Fibroblast of mammary gland (primary cell): ENCODE measurements at places on chromosomes 16 and 17.

DNA sequence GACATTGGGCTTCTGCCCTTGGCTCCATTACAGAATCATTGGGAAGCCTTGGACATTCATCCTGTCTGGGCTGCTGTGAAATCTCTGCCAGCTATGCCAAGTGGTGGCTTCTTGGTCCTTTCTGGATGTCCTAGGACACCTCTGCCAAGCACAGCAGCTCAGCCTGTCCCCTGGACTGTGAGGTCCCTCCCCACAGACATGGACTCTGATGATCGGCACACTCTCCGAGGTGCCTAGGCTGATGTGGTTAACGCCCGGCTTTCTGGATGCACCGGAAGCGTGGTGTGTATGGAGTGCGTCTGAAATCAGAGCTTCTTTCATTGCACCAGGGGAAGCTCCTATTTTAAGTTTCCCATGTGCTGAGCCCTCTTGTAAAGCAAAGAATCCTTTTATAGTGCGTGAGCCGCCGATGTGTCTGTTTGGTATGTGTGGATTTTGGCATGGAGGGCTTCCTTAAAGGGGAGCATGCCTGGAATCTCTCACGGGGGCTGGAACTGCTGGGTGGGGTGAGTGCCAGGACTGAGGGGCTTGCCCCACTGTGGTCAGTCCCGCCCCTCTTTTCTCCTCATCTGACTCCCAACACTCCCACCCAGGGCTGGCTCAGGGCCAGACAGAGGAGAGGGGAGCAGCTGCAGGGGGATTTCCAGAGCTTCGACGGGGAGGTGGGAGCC, 7.0 kb upstream of the ARHGAP23 start:
- peak; percentile 22 for DNase-seq

GRCh38 chr17:50686494-50687199, 21.1 kb downstream of the ANKRD40 start:
- DNase-seq = peak; percentile 80

DNA sequence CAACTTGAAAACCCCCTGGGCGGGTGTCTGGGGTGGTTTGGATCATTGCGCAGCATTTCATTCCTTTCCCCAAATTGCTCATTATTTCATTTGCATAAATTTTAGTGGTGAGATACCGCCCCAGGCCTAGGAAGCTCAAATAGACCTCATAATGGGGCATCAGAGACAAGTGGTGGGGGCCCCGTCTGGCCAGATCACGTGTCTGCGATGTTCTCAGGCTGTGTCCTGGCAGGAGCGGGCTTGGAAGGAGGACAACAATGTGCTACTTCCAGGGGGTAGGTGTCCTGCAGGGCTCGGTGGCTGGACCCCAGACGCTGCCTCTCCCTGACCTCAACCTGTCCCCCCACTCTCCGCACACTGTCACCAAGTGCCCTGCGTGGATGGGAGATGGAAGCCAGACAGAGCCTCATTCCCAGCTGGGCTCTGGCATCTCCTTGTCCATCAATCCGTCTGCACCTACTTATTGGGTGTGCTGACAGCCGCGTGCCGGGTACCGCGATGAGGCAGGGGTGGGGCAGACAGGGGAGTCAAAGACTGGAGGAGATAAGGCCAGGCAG, 116.9 kb downstream of the NTN1 start:
- DNase-seq = no peak

DNA sequence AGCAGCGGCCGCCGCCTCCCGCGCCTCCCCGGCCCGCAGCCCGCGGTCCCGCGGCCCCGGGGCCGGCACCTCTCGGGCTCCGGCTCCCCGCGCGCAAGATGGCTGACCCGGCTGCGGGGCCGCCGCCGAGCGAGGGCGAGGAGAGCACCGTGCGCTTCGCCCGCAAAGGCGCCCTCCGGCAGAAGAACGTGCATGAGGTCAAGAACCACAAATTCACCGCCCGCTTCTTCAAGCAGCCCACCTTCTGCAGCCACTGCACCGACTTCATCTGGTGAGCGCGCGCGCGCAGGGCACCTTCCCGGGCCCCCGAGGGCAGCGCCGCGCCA, 258 bp downstream of the PRKCB start:
- DNase-seq = no peak

DNA sequence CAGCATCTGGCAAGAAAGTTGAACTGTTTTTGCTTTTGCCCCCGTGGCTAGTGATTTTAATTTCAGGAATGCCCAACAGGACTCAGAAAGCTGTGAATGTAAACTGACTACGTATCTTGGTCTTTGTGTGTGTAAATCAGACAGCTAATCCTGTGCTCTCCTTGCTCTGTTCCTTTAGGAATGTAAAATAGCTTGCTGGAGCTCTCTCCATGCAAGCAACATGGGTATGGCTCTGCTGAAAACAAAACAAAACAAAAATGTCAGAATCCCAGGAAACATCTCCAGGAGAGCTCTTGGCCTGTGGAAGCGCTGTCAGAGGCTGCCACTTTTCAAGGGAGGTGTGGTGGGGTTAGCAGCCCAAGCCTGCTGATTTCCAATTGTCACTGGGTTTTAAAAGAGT, 161.8 kb upstream of the NOG start:
- DNase-seq = no peak

DNA sequence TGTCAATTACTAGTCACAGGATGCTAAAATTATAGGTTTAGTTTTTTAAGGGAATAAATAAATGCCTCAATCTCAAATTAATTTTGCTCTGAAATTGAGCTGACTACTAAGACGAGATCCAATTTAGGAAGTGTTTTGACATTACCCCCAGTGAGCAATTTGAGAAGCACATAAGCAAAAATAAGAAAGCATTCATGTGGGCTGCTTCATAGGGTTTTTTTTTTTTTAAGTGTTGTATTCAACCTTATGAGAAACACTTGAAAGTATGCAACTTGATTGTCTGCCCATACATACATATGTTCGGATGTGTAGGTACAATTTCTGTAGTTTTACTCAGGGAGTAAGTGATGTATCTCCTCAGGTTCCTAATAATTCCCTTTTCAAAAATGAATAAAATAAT, 77.6 kb downstream of the PRKCA start:
- DNase-seq = peak; percentile 25

GRCh38 chr17:48907713-48908046, 527 bp upstream of the UBE2Z start:
- DNase-seq = peak; percentile 65

DNA sequence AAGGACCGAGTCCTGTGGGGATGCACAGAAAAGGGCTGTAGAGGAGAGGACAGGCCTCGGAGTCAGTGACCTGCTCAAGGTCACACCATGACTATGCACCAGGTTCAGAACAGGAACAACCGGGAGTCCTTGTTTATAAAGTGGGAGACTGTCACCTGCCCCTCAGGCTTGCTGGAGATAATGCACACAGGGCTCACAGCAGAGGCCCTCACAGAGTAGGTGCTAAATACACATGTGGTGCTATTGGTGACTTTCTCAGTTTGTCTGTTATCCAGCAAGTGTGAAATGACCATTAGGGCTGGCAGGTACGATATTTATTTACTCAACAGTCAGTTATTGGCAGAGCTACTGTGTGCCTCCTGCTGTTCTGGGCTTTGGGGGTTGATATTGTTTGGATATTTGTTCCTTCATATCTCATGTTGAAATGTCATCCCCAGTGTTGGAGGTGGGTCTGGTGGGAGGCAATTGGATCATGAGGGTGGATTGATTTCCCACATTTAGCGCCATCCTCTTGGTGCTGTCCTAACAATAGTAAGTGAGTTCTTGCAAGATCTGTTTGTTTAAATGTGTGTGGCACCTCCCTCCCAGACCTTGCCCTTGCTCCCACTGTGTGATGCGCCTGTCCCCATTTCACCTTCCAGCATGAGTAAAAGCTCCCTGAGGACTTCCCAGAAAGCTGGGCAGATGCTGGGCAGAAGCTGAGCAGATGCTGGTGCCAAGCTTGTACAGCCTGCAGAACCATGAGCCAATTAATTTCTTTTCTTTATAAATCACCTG, 162.1 kb upstream of the MPHOSPH6 start:
- no peak for DNase-seq

DNA sequence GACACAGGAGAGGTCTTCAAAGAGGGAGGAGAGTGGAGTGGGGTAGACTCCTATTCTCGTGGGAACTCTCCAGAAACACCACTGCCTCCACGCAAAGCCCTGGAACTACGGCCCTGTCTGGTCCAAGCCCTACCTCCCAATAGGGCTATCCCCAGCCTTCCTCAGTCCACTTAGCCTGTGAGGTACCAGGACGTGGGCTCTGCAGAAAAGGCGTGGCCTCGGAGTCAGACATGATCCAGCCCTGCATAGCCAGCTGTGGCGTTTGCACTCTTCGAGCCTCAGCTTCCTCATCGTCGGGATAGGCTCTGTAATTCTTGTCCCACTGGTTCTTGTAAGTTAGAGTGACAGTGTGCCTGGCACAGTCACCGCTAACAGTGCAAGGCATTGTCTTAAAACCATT, 13.8 kb downstream of the ENDOV start:
- no peak for DNase-seq

DNA sequence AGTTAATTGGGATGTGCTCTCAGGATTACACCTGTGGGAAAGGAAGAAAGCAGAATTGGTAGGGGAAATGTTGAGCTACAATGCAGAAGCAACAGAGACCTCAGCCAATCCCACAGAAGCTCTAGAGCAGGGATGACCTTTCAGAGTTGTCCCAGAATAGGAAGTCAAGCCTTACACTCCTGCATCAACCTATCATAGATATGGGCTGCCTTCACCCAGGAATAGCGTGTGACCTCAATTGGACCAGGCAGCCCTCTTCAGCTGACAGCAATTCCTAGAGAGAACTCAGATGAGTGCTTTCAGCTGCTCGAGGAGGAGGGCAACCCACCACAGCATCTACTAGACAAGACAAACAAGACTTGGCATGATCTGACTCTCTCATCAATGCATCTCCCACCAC, 189.7 kb downstream of the TMEM132E start:
- no peak for DNase-seq

GRCh38 chr16:64659866-64660265, 462.0 kb downstream of the CDH11 start:
- no peak for DNase-seq

DNA sequence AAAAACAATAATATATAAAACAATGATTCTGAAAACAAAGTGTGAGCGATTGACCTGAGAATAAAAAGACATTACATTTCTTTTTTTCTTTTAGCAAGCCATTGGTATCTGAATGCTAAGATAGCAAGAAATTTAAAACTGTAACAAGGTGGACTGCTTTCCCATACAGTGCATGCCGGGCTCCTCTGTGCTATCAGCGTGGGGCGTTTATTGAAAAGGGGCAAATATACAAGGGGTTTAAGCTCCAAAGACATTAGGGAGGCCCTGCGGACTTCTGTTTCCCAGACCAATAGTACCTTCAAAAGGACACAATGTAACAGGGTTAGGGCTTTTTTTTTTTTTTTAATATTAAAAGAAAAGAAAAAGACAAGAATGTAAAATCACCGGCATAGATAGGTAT, 261.3 kb downstream of the ZFHX3 start:
- DNase-seq = no peak

- peak; percentile 56 for DNase-seq
These were observed 12.9 kb downstream of the BBS2 start for GRCh38 chr16:56506941-56507340.

DNA sequence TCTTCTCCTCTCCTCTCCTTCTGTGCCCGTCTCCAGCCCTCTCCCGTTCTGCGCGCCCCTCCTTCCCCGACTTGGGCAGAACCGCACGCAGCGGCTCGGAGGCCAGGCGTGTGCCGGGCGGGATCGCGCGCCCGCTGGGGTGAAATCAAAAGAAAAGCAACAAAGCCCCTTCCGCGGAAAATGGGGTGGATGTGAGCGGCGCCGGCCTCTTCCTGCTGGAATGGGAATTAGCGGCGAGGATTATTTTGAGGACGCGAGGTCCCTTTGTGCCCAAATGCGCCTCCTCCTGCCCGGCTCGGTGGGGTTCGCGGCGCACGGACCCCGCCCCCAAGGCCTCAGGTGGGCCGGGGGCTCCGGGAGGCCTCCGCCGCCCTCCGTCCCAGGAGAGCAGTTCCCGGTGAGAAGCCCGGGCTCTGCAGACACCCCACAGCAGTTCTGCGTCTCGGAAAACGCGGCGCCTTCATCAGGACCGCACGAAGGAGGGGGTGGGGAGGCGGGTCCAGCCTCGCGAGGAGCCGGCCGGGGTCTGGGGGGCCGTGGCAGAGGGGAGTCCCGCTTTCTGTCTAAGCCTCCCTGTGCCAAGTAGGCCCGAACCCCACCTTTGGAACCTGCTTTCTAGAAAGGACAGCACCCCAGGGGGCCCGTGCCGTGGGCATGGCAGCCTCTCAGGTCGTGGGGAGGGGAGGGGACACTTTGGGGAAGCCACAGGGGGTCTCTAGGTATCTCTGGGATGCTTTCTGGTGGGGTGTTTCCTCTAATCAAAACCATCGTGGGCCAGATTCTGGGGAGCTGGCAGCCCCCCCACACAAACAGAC, 91.0 kb upstream of the CBX4 start:
- DNase-seq = no peak

- DNase-seq = peak; percentile 60
These were observed 685 bp downstream of the PAQR4 start for GRCh38 chr16:2969545-2970521.

GRCh38 chr17:29243792-29244191, 2.9 kb upstream of the CRYBA1 start:
- peak; percentile 49 for DNase-seq

DNA sequence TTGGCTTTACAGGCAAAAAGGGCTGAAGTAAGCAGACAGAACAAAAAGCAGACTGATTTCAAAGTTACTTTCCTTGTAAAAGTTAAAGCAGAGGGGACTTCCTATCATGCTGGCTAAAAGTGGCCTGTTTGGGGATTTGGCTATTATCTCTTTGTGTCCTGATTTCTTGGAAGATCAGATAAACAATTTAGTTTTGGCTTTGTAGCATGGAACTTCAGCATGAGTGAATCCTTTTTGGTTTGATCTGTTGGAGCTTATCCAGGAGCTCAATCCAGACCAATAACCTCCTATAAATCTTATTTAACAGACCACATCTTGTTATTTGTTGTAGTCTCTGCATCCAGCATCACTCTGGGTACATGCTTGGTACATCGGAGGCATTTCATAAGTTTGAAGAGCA, 8.9 kb upstream of the RNF112 start:
- DNase-seq = no peak

DNA sequence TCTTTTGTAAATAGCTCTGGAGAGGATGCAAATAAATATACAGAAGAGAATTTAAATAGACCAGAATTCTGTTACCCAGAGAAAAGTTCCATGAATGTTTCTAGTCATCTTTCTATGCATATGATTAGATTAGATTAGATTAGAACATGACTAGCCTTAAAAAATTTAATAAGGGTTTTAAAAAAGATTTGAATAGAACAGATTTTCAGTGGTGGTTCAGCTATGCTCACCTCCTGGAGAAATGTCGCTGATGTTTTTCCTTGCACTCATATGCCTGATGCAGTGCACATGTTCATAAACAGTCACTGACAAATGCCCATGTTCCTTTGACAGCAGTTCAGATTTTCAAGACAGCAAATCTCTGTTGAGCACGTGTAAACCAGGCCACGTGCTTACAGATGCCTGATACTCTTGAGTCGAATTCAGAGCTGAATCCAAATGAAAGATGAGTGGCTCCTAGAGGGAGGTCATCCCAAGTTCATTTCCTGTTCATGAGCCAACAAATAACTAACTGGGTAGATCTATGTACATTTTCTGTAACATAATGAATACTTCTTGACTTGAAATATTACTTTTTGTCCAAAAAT, 19.9 kb upstream of the RAB11FIP4 start:
- DNase-seq = peak; percentile 80

- DNase-seq = no peak
These were observed 4.2 kb upstream of the MEOX1 start for GRCh38 chr17:43665937-43666236.
